ENCODE measurements at places on chromosomes 1 and 21.
A peak's percentile ranks its signal among the peaks of the same experiment; 100 is the strongest.

DNA sequence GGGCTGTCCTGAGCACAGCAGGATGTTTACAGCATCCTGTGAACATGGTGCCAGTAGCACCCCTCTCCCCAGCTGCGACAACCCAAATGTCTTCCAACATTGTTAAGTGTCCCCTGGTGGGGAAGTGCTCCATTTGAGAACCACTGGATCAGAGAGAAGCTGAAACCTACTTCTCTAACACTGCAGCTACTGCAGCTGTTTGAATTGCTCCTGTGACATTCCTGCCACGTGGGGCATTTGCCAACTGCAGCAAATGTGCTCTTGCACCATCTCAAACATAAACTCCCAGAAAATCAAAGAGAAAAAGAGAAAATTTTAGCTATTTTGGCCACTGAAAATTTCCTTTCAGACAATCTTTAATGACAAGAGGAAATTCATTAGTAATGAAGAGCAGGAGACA is 11.0 kb downstream of the SLC2A5 start:
- no peak for DNase-seq

DNA sequence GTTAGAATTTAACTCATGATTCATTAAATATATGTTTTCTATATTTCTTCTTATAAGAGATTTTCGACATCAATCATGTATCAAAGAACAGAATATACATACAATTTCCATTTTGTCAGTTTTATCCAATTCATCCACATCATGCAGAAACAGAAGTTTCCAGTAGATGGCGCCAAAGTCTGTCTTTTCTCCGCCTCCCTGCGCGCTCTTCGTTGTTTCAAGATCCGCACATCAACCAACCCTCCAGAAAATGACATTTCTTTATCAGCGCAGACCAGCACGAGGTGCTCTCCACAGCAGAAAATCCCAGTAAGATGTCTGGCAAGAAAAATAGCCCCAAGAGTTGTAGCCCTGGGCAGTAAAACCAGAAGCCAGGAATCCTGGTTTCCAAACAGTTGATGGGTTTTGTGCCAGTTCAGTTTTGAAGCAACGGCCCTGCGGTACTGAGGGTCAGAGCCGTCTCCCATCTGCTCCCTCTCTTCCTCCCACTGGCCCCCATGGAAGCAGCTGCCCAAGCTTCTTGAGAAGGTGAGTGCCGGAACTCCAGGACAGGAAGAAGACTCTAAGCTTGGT is 38.6 kb upstream of the GPR137B start:
- peak; percentile 50 for DNase-seq

- DNase-seq, result no peak
Measured at GRCh38 chr1:213268221-213268620, 217.2 kb downstream of the RPS6KC1 start.

DNA sequence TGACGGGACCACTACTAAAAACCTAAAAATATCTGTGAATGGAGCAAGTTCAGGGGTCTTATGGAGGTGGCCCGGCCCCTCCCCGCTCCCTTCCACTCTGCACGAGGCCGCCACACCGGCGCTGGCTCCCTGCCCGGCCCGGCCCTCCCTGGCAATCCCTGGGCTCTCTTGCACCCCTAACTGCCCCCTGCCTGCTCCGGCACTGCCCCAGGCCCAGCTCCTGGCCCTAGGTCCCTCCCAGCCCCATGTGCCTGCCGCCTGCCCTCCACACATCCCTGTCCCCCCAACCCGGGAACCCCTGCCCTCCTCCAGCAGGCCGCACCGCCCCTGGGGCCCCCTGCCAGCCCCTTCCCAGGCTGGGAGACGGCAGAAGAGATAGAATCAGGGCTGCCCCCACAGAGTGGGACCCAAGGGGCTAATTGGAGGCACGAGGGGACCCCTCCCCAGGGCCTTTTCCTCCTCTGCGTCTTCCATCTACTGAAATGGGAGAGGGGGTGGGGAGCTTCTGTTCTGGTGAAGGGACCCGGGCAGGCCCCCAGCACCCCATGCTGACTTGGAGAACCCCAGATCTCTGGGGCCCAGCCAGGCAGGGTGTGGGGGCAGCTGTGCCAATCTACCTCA is 9.3 kb upstream of the CTRC start:
- no peak for DNase-seq

GRCh38 chr1:38586993-38587646 is 272.5 kb downstream of the RRAGC start:
- DNase-seq, result no peak

- no peak for DNase-seq
Measured at GRCh38 chr1:233905416-233906051, 1.1 kb downstream of the SLC35F3 start.

- no peak for DNase-seq
Measured at GRCh38 chr1:241012708-241013340, 344.2 kb downstream of the RGS7 start.

DNA sequence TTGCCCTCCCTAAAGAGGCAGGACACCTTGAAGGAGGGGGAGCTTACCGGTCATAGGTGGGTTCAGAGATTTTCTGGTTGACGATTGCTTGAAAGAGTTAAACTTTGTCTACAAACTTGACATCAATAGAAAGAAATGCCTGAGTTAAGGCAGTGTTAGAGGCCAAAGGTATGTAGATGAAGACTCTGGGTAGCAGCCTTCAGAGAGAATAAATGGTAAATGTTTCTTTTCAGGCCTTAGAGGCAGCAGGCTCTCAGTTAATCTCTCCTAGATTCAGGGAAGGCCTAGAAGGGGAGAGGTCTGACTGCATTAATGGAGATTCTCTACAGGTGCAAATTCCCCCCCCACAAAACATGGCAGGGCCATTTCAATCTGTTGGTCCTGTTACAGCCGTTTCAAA is 27.7 kb downstream of the MX1 start:
- DNase-seq, result no peak

DNA sequence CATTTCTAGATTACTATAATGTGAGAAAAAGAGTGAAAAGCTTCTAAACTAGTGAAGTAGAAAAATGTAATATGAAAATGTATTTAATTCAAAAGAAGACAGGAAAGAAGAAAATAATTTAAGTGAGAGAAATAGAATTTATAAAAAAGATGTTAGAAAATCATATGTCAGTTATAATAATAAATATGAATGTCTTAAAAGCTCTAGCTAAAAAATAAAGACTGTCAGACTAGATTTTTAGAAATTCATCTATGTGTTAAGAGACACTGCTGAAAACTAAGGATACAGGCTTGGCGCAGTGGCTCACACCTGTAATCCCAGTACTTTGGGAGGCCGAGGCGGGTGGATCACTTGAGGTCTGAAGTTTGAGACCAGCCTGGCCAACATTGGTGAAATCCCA is 37.3 kb upstream of the VANGL1 start:
- no peak for DNase-seq

GRCh38 chr1:150876119-150876454 is 312 bp downstream of the ARNT start:
- no peak for DNase-seq

- no peak for DNase-seq
Measured at GRCh38 chr1:53197291-53198200, 922 bp downstream of the CPT2 start.

- DNase-seq, result no peak
Measured at GRCh38 chr1:26288311-26288941, 8.5 kb downstream of the SH3BGRL3 start.

- no peak for DNase-seq
Measured at GRCh38 chr1:242132121-242132817, 133.4 kb upstream of the MAP1LC3C start.

- DNase-seq, result no peak
Measured at GRCh38 chr1:110056776-110057175, 13.7 kb downstream of the ALX3 start.

DNA sequence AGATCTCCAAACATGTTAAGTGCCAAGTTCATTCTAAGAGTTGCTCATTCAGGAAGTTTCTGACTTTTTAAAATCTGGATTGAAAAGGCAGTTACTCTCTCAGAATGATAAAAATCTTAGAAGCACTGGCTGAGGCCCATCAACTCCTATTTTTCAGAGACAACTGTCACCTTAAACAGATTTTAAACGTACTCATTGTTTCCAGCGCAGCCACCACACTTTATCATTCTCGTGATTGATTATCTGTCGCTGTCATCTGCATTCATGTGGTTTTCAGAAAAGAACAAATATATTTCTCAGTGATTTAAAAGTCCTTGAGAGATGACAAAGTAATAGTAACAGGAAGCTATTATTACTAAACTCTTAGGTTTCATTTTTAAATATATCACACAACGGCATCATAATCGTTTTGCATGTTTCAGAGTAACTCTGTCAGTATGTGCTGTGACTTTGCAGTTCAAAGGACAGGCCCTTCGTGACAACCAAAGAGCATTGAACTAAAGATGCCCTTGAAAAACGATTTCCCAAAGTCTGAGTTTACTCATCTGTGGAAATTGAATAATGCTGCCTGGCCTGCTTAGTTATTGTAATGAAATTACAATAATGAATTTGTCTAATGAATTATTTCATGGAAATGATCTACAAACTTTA is 14.9 kb upstream of the KCNK1 start:
- DNase-seq, result no peak

DNA sequence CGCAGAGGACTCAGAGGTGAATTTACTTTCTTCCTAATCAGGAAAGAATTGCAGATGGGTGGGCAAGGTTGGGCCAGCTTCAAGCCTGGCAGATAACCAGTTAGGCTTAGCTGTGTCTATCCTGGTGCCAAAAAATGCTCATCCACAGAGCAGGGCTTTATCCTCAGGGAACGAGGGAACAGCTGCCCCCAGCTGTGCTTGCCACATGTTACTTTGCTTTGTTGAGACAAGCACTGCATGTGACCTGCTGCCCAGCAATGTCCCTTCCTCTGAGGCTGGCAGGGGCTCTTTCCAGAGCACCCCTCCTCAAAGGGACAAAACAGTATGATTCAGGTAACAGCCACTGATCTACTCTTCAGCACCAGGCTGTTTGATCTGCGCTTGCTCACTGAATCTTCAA is 505.1 kb upstream of the USP24 start:
- no peak for DNase-seq

DNA sequence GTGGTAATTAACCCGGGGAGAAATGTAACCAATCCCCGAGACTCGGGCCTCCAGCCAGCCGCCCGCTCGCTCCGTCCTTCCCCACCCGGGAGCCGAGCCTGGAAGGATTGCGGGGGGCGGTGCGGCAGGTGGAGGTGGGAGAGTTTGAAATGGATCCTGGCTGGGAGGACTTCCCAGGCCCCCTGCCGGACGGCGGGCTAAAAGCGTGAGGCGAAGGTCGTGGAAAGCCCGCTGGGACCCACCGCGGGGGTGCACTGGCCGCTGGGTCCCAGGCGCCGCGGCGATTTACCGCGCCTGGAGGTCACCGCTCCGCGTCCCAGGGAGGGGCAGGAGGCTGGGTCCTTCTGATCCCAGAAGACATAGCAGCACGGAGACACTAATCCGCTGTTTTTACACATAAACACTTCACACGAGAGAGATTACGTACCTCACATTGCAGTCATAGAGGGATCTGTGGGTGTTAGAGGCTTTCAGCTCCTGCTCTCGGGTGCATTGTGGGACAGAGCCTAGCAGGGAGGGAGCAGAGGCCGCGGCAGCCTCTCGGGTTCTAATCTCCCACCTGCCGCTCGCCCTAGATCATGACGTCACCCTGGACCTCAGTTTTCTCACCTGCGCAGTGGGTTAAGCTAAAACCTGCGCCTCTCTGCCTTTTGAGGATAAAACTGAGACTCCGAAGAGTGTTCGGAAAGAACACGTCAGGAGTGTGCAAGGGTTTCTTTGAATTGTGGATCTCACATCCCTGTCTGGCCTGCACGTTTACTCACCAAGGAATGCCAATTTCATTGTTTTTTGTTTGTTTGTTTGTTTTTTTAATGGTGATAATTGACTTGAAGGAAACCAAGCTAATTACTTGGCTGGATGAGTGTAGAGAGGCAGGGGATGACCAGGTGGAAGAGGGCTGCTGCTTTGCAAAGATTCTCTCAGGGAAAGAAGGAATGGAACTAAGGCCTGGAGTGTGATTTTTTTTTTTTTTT is 17.1 kb upstream of the TMEM9 start:
- DNase-seq, result no peak

- DNase-seq, result no peak
Measured at GRCh38 chr21:31364253-31364945, 20.3 kb upstream of the TIAM1 start.

- no peak for DNase-seq
Measured at GRCh38 chr1:73910062-73910461, 287.9 kb downstream of the LRRIQ3 start.

DNA sequence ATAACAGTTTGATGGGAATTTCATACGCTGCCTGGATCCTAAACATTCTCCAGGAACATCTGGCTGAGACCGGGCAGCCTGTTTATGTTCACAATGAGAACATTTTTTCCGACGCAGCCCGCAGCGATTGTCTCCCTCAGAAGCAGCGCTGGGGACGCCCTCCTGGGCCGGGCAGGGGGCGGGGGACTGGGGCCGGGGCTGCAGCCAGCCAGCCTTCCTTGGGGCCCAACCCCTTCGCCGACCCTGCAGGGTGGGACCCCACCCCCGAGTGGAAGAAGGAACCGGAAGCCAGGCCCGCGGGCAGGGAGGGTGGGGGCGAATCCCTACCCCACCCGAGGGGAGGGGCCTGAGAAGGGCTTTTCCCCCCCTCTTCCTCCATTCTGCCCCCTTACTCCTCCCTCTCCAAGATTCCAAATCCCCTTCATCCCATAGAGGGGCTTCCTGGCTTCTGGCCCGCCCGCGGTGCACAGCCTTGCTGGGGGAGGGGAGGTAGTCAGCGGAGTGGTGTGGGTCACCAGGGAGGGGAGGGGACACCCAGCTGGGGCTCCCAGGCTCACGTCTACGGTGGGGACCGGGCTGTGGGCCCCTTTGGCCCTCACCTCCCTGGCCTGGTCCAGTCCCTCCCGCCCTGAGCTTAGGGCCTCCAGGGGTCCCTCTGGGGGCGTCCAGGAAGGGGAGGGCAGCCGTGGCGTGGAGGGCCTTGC is 60.6 kb downstream of the WNT9A start:
- DNase-seq, result peak; percentile 54

GRCh38 chr1:97119260-97120158 is 397.9 kb downstream of the PTBP2 start:
- no peak for DNase-seq

DNA sequence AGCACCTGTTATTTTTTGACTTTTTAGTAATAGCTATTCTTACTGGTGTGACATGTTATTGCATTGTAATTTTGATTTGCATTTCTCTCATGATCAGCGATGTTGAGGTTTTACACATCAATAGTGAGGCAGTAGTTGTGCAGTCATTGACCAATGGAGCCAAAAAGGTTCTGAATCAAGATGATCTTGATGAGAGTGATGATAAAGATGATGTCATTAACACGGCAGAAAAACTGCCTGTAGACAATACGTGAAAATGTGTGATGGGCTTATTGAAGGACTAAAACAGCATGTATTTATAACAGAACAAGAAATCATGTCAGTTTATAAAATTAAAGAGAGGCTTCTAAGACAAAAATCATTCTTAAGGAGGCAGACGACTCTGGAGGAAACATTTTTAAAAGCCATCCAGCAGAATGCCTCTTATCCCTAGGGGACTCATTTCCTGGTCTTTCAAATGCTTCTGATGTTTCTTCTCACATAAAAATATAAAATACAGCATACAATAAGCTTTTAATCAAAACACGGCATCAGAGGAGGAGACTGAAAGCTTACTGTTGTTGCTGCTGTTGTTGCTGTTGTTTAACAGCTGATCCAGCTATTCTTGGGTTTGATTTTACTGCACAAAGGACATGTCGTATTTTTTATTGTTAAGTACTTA is 400.3 kb downstream of the LTN1 start:
- no peak for DNase-seq

GRCh38 chr1:184078564-184079249 is 27.2 kb downstream of the TSEN15 start:
- DNase-seq, result no peak

- DNase-seq, result no peak
Measured at GRCh38 chr1:223429821-223430220, 36.6 kb downstream of the CCDC185 start.

Data from tibial artery (tissue), 4 donors.